ENCODE measurements at places on chromosomes 6 and 20.

- peak; percentile 79 for DNase-seq
Observed at GRCh38 chr20:24160563-24161281, 172.1 kb upstream of the GGTLC1 start.

- DNase-seq, result no peak
Observed at GRCh38 chr20:57112448-57112847, 154.0 kb downstream of the BMP7 start.

GRCh38 chr6:167570460-167571400 is 245.8 kb downstream of the TTLL2 start:
- DNase-seq, result no peak

DNA sequence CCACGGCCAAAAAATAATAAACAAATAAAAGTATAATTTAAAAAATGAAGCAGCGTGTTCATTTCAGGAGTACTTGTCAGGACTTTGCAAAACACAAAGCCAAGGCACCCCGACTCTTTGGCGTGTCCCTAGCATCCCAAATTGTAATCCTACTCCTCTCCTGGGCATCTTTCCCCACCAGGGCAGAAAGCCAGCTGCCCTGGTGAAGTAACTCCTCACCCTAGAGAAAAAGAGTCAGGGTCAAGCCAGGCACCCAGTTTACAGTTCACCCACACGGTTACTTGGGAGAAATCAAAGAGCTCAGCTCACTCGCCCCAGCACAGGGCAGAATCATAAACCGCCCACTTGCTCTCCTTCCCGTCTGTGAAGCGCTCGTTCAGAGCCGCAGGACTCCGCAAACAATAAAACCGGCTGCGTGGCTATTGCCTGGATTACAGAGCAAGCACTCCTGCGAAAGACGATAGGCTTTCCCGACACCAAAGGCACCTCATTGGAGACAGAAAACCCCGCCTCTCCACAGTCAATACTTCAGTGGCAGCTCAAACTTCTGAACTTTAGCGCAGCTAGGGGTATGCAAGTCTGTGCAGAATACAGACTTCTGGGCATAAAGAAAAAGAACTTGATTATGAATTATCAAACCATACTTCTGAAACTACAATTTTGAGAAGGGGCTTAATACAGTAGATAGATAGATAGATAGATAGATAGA is 73.0 kb upstream of the NHSL1 start:
- DNase-seq, result peak; percentile 95

DNA sequence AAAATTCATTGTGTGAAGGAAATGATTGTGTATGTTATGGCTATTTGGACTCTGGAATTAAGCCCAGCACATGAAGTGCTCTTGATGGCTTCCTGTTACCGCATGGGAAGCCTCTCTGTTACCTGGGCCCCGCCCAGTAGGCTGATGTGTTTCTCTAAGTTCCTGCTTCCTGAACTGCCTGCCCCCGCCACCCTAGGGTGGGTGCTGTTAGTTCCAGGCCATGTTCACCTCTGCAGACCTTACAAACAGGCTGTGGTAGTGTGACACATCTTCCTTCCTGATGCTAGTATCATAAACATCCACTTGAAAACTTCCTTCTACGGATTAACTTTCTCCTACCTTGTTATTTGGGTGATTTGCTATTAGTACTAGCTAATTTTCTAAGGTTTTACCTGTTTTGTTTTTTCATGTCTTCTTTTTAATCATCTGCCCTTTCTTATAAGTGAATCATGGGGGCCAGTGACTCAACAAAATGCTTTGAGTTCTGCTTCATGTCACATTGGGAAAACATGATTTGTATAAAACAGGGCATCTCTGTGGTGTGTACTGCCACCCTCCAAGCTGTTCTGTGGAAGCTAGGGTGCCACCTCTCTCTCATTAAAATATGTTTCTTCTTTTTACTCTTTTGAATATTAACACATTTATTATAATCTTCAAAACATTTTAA is 40.6 kb downstream of the SH3BGRL2 start:
- DNase-seq, result no peak

- no peak for DNase-seq
Observed at GRCh38 chr20:10658051-10658823, 15.6 kb downstream of the JAG1 start.

DNA sequence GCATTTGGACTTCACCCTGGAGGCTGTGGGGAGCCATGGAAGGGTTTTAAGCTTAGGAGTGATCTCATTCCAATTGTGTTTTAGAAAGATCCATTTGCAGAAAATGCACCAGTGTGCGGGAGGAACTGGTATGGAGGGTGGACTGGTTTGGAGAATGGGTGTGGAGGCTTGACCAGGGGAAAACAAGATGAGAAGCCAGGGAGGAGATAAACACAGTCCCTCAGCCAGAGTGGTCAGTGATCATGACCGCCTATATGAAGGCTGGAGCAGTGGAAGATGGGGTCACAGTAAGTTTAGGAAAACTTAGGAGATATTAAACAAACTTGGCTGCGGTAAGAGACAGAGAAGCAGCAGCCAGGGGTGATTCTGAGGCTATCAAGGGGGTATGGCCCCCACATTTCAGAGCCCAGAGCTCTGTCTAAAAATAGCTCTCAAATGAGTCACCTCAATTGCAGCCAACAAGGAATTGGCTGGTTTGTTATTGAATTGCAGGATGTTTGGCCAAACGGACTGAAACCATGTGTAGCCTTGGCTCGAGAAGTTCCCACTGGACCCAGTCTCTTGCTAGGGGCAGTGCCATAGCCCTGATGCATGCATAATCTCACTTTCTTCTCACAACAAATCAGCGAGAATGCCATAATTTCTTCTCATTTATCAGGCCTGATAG is 159.9 kb upstream of the TOP1 start:
- no peak for DNase-seq

GRCh38 chr6:65938000-65938399 is 231.0 kb upstream of the EYS start:
- no peak for DNase-seq

GRCh38 chr6:73565767-73566485 is 45.1 kb upstream of the EEF1A1 start:
- peak; percentile 61 for DNase-seq

GRCh38 chr20:57135875-57136274 is 130.6 kb downstream of the BMP7 start:
- no peak for DNase-seq

Measured in T47D (cell line).